ENCODE measurements at places on chromosomes 3 and 15. TPM values are rescaled to one million over a fixed set of nuclear protein-coding genes. Genes with fewer than 3 reads are reported as not detected.
A peak's percentile ranks its signal among the peaks of the same experiment; 100 is the strongest.

GRCh38 chr15:90839187-90840071 is 29.0 kb upstream of the FURIN start:
- peak overlapping the region; percentile 80 for H3K4me3 ChIP-seq
- H3K27me3 ChIP-seq: no peaks in the 10 kb centered on the region
- peaks cover 80% of the 10 kb centered on the region for H3K4me1 ChIP-seq

Gene CYFIP1
- total RNA-seq: 14.6 TPM

Gene COL8A1
- total RNA-seq: 0.07 TPM

Gene PPM1L
- total RNA-seq: 5.8 TPM

GRCh38 chr3:192408647-192409200 is 318.6 kb downstream of the FGF12 start:
- H3K4me1 ChIP-seq: peaks cover 2% of the 10 kb centered on the region
- H3K27me3 ChIP-seq: peaks cover 60% of the 10 kb centered on the region
- H3K4me3 ChIP-seq: no peak overlapping the region
- DNase-seq: no peak
- no peaks in the 10 kb centered on the region for H3K36me3 ChIP-seq
- no peak overlapping the region for H3K27ac ChIP-seq

DNA sequence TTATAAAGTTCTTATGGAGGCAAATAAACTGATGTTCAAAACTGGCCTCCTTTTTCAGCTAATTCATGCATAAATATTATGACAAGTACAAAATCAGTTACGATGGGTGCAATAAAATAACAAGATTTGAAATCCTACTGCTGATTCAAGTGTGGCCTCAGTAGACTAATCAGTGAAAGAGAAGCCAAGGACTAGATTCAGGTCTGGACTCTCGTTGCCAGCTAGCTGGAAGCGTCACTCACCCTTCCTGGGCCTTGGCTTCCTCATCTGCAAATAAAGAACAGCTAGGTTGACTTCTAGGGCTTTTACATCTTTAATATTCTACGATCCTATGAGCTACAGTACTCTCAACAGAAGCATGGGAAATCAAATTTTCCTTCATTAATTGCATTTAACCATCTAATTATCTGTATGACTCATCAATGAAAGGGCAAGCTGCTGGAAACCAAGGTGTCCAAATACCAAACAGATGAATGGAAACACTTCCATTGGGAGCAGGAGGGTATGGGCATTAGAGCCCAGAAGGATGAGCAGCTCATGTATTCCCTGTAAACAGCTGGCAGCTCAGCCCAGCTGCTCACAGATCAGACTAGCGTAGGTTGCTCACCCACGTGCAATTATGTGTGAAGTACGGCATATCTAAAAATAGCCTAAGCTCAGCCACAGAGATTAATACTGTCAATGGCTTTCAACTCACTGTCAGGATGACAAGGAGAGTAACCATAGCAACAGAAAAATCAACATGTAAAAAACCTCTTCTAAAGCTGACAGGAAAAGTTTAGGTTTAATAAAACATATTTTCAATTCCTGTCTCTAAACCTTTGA is 294.8 kb downstream of the PLCL2 start:
- peaks cover 28% of the 10 kb centered on the region for H3K4me1 ChIP-seq
- H3K27ac ChIP-seq: peak overlapping the region; percentile 41
- H3K36me3 ChIP-seq: peaks cover 29% of the 10 kb centered on the region
- no peak for DNase-seq

Gene ELL3
- total RNA-seq: 2.5 TPM

Gene TTLL13
- 0.87 TPM for total RNA-seq

DNA sequence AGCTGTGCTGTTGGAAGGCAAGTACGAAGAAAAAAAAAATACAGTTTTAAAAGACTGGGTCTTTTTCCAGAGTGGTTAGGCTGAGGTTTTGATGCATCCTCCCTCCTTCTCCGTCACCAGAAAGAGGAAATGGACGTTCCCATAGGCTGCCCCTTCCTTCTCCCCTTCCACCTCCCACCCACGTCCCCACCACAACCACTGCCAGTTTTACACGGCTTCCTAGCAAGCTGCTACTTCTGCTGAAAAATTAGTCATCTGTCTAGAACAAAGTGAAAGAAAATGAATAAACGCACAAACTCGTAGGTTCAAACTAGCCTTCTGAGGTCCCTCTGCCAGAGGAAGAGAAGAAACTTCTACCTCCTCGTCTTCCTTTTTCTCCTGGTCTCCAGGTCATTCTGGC is 71.6 kb upstream of the RPL35A start:
- H3K36me3 ChIP-seq: peaks cover 39% of the 10 kb centered on the region
- no peaks in the 10 kb centered on the region for H3K27me3 ChIP-seq
- DNase-seq: peak; percentile 41

DNA sequence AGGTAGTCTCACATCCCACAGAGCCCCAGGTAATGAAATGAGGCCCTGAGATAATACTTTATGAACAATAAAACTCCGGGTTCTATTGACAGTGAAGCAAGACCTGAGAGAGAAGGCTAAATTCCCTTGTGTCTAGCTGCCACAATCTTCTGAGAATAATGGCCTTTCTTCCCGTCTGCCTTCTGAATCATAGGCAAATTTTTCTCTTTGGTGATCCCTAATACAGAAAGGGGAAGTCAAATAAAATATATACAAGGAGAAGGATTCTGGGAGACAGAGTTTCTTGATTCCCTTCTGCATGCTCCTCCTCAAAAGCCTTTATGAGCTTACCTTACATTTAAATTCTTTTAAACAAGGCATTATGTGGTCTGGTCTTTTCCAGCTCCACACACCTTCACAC is 29.9 kb upstream of the CCR2 start:
- no peak for DNase-seq
- no peaks in the 10 kb centered on the region for H3K4me1 ChIP-seq
- H3K36me3 ChIP-seq: peaks cover 5% of the 10 kb centered on the region
- peaks cover 41% of the 10 kb centered on the region for H3K27me3 ChIP-seq

Gene SV2B
- 0.02 TPM for total RNA-seq

DNA sequence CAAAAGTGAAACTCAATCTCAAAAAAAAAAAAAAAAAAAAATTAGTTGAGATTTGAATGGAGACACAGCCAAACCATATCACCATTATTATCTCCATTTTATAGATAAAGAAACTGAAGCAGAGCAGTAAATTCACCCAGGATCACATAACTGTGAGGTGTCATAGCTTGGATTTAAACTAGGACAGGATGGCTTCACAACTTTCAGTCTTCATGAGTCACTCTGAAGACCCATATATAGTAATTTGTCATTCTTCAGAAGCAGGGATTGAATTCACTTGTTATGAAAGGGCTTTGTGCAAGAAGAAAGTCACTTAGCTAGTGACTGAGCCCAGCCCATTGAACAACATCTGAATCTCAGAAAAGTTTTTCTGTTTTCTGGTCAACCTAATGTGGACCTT is 60.5 kb upstream of the LRIG1 start:
- H3K4me1 ChIP-seq: no peaks in the 10 kb centered on the region
- no peak overlapping the region for H3K4me3 ChIP-seq
- no peaks in the 10 kb centered on the region for H3K36me3 ChIP-seq
- DNase-seq: no peak
- H3K27me3 ChIP-seq: peaks cover 4% of the 10 kb centered on the region

- DNase-seq: no peak
- H3K27ac ChIP-seq: no peak overlapping the region
- H3K4me1 ChIP-seq: peaks cover 34% of the 10 kb centered on the region
- peaks cover 34% of the 10 kb centered on the region for H3K36me3 ChIP-seq
- no peaks in the 10 kb centered on the region for H3K27me3 ChIP-seq
These were observed 5.3 kb downstream of the SERP1 start for GRCh38 chr3:150540991-150541390.

DNA sequence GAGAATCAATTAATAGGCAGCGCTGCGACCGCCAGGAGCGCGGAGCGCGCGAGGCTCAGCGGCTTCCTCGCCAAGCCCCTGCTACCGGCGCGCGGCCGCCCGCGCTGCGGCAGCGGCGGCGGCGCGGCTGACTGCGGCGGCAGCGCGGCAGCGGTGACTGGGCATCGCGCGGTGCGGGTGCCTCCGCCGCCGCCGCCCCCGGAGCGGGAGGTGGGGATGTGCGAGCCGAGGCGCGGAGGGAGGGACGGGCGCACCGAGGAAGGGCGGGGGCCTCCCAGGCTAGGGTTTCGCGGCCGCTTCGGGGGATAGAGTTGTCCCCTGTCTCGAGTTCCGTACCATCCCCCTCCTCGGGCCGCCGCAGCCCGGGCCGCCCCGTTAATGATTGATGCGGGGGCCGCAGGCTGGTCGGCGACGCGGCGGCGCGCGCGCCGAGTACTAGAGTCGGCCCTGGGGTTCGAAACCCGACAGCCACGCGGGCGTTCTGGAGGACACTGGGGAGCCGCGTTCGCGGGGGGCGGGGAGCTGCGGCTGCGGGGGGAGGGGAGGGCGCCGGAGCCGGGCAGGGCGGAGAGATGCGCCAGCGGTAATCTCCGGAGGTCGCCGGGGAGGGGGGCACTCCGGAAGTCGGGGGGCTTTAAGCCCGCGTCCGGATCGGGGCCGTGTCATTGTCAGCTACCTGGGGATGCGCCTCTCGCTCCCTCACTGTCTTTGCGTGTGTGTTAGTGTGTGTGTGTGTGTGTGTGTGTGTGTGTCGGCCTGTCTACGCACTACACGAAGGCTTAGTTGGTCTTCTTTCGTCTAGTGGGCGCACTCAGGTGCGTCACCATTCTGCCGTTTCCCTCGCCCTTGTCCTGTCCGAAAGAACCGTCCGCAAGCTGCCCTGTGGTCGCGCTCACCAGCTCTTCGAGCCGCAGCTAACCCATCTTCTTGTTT is at the start of gene PAQR9:
TSS of gene PAQR9 (minus strand) at position 159 of the 933 bp plus-strand sequence. CDS start 338 bp downstream, outside the sequence.
- H3K4me1 ChIP-seq: peaks cover 11% of the 10 kb centered on the region
- H3K36me3 ChIP-seq: no peaks in the 10 kb centered on the region
- peaks cover 72% of the 10 kb centered on the region for H3K27me3 ChIP-seq

Gene CCNB2
- total RNA-seq: 107 TPM

- H3K4me3 ChIP-seq: no peak overlapping the region
- no peak for DNase-seq
- H3K27ac ChIP-seq: no peak overlapping the region
- H3K36me3 ChIP-seq: no peaks in the 10 kb centered on the region
- H3K27me3 ChIP-seq: no peaks in the 10 kb centered on the region
These were observed 248.7 kb upstream of the IL12A start for GRCh38 chr3:159739969-159740368.

DNA sequence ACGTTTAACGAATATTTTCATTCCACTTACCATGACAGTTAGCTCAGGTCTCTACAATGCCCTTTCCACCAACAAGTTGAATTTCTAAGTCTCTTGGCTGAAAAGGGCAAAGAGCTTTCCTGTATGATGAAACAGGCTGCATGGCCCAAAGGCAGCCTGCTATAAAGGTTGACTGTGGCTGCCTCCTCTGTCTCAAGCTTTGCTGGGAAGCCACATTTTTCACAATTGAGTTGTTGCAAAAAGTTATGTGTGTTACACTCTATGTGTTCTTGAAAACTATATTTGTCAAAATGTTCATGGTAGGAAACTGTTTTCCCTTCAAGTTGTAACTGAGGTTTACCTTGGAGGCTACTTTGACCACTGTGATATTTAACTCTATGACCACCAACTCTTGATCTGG is 49.5 kb downstream of the DZIP1L start:
- peaks cover 14% of the 10 kb centered on the region for H3K4me1 ChIP-seq
- peaks cover 7% of the 10 kb centered on the region for H3K27me3 ChIP-seq
- DNase-seq: no peak
- H3K27ac ChIP-seq: no peak overlapping the region
- H3K36me3 ChIP-seq: no peaks in the 10 kb centered on the region

- no peaks in the 10 kb centered on the region for H3K4me1 ChIP-seq
- no peak for DNase-seq
- H3K27ac ChIP-seq: no peak overlapping the region
- no peaks in the 10 kb centered on the region for H3K36me3 ChIP-seq
These were observed 428.0 kb downstream of the ROBO1 start for GRCh38 chr3:79339846-79340245.

DNA sequence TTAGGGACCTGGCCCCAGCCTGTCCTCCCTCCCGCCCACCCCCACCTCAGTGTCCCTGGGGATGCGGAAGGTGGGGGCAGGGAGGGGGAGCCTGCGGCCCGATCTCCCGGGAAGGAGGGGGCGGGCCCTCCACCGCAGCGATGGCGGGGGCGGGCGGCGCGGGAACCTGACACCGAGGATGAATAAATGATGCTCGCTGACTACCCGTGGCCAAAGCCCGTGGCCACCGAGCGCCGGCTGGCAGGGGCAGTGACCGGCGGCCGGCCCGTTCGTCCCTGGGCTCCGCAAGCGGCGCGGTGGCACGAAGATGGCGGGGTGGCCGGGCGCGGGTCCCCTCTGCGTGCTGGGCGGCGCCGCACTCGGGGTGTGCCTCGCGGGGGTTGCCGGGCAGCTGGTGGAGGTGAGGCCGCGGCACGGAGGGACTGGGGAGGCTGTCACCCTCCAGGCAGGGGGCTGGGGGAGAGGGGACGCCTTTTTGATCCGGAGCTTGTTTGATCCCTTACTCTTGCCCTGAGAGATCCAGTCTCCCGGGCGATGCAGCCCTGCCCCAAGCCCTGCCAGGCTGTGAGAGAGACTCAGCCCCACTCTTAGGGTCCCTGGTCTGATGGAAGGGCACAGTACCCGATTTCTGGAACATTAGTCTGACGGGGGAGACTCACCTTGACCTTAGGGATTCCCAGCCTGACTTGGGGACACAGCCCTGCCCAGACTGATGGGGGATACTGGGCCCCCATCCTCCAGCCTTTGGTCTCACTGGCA is at the start of gene TMIE:
TSS of gene TMIE (plus strand) at position 212 of the 759 bp plus-strand sequence. CDS start at position 308, 96 bp downstream.
- H3K4me1 ChIP-seq: peaks cover 14% of the 10 kb centered on the region
- H3K27me3 ChIP-seq: peaks cover 15% of the 10 kb centered on the region
- no peak for DNase-seq
- H3K27ac ChIP-seq: no peak within 1 kb of the TSS
- H3K36me3 ChIP-seq: no peaks in the 10 kb centered on the region

Gene ARHGAP11A
- 160 TPM for total RNA-seq

GRCh38 chr15:83077491-83078230 is 10.6 kb upstream of the BTBD1 start:
- DNase-seq: no peak
- no peak overlapping the region for H3K27ac ChIP-seq
- H3K36me3 ChIP-seq: peaks cover 4% of the 10 kb centered on the region

DNA sequence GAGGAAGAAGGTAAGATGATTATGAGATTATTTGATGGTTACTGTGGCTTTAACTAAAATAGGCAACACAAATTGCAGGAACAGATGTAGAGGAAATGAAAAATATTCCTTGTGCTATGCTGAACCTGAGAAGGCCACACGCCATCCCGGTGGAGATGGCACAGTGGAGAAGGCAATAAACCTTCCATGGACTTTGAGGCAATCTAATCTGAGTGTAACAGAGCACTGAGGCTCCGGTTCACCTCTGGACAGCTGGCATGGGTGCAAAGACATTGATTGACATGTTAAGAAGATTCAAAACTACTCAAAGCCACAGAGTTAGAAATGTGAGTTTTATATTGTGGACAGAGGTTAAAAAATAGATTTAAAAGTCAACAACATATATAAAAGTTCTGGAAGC is 535.7 kb downstream of the AGBL1 start:
- no peak overlapping the region for H3K4me3 ChIP-seq
- no peak for DNase-seq
- peaks cover 70% of the 10 kb centered on the region for H3K4me1 ChIP-seq
- H3K27me3 ChIP-seq: peaks cover 2% of the 10 kb centered on the region

DNA sequence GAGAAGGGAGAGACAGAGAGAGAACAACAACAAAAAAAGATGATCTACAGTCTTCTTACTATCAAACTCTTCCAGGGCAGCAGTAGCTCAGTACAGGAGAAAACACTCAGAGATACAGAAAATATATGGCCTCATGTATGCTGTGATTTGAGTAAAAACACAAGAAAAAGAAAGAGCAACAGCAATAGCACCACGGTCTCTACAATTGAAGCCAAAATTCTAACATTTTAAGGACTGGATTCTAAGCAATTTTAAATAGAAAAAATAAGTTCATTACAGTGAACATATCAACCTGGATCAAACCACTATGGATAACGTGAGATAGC is 43.5 kb upstream of the ALCAM start:
- no peak for DNase-seq
- H3K4me1 ChIP-seq: no peaks in the 10 kb centered on the region
- no peaks in the 10 kb centered on the region for H3K36me3 ChIP-seq
- H3K4me3 ChIP-seq: no peak overlapping the region
- H3K27me3 ChIP-seq: peaks cover 2% of the 10 kb centered on the region

Gene IRAK2
- 1.6 TPM for total RNA-seq

Gene IQCF5
- total RNA-seq: not detected

Gene CCDC174
- total RNA-seq: 24.0 TPM
